ENCODE measurements at places on chromosomes 6 and 20. TPM values are rescaled to one million over a fixed set of nuclear protein-coding genes. Genes with fewer than 3 reads are reported as not detected.

DNA sequence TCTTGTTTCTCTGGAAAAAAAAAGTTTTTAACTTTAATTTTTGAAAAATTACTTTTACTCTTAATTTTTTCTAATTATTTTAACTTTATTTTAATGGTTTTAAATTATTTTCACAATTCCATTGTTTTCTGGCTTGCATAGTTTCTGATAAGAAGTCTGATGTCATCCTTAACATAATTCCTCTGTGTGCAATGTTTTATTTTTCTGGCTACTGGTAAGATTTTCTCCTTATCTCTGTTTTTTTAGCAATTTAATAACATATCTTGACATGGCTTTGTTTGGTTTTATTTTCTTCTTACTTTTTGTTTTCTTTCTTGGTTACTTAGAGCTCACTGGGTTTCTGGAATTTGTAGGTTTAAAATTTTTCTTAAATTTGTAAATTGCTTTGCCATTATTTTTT, 114.8 kb downstream of the TBXT start:
- no peak for DNase-seq

DNA sequence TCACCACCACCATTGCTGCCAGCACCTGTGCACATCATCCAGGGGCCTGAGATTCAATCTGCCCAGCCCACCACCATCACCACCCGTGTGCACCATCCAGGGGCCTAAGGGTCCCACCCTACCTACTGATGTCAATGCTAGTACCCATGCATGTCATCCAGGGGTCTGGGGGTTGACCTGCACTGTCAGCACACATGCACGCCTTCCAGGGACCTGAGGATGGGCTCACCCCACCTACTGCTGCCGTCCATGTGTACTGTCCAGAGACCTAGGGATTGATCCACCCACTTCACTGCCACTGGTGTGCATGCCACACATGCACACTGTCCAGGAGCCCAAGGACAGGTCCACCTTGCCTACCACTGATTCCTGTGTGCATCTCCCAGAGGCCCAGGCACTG, 11.9 kb upstream of the OXT start:
- DNase-seq: no peak

DNA sequence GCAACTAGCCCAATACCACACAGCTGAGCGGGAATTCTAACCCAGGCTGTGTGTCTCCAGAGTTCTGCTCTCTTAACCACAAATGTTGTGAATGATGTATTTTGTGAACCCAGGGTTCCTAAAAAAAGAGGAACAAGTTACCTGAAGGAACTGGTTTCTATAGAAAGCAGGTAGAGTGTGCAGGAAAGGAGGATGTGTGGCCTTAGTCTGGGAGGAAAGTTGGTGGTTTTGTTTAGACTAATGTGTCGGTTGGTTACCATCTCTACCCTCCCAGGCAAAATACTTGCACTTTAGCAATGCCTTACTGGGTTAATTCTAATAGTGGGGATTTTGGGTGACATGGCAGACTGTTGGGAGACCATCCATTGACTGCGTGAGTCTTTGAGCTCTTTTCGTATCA, 143.3 kb downstream of the SCP2D1 start:
- no peak for DNase-seq

GRCh38 chr20:45044084-45044573, 56.8 kb downstream of the KCNS1 start:
- DNase-seq: no peak

GRCh38 chr6:5424726-5425125, 163.4 kb downstream of the FARS2 start:
- no peak for DNase-seq

DNA sequence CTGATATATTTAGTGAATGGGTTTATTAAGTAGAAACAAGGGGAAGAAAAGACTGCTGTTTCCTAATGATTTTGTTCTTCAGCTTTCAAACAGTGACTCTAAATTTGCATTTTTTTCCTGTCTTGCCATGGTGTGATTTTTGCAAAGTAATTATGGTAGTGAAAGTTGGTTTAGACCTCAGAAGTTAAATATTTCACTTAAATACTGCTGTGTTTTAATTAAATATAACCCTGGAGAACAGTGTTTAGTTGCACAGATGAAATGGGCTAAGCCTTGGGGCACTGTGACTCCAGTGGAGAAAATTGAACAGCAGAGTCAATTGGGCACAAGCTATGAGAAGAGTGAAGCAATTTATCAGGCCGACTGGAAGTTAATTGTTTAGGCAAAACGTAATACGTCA, 111.1 kb upstream of the MCHR2 start:
- DNase-seq: no peak

DNA sequence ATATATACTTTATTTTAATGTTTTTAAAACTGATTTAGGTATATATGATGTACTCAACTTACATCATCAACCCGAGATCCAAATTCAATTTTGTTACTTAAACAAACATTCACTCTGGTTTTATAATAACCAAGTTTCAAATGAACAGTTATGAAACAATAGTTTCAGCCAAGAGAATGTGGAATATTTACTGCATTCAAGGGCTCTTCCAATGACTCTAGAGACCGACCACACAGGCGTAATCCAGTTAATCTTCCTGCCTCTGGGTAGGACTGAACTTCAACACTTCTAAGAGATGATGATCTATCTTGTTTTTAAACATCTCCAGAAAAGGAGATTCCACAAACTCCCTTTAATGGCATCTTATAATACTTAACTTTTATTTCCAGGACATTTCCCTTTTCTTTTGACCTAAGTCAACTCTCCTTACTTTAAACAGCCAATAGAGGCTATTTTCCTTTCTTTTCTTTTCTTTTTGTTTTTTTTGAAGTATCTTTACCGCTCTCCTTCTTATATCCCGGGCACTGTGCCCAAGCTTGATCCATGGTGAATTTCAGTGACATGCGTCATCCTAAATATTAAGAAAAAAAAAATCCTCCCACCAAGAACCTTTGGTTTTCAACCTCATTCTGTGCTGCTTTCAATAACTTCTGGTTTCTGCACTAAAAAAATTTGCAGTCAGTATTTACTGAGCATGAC, 110.1 kb downstream of the KIF13A start:
- DNase-seq: no peak

- no peak for DNase-seq
Observed at GRCh38 chr20:64010711-64011237, 25.2 kb upstream of the C20orf204 start.

DNA sequence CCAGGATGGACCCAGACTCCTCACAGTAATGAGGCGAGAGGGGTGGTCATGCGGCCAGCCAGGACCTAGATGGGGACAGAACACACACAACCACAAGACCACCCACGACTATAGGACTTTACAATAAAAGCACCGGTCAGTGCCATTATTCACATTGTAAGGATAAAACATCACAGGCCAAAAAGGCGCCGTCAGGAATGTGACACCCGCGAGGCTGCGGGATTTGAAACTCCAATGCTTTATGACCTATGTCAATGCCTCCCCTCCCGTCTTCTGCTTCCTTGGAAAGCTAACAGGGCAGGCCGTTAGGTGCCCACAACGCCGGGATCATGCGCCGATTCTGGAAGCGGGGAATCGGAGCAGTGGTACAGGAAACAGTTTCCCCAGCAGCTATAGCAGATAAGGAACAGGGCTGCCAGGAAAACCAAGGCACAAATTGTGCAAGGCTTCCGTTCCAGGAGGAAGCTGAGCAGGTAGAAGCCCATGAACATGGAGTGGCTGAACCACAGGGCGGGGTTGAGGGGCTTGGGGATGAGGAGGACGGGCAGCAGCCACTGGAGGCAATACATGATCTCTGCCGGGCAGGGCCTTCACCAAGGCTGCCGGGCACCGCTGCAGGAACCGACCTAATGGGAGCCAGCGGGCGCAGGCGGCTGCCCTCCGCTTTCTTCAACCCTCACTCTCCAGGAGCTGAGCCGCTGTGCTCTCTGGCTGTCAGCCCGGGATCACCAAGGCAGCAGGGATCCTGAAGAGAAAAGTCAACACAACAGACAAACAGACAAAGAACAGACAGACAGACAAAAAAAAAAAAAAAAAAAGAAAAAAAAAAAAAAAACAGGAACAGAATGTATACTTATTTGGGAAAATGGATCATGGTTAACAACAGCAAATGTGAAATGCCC, 2.2 kb upstream of the NNAT start:
- no peak for DNase-seq

- no peak for DNase-seq
Observed at GRCh38 chr6:153150752-153151440, 19.8 kb upstream of the RGS17 start.

- no peak for DNase-seq
Observed at GRCh38 chr20:25514747-25515340, 70.5 kb downstream of the NINL start.

- DNase-seq: no peak
Observed at GRCh38 chr6:42819803-42820511, 38.1 kb downstream of the BICRAL start.

GRCh38 chr6:167906899-167907298, 80.2 kb downstream of the AFDN start:
- DNase-seq: no peak

DNA sequence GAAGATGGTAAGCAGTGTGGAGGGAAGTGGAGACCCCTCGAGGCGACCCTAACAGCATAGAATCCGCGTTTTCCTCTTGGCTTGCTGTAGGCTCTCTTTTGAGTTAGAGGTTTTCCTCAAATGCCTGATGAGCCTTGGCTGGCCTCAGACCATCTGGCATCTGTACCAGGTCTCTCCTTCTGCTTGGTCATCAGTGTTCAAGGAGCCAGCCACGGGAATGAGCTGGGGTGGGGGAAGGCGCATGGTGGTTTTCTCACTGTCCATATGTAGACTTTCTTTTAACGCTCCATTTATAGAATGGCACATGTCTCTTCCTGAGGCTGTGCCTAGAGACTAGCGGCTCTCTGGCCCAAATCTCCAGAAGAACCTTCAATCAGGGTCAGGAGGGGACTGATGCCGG, 8.1 kb upstream of the GUCA1A start:
- DNase-seq: no peak

DNA sequence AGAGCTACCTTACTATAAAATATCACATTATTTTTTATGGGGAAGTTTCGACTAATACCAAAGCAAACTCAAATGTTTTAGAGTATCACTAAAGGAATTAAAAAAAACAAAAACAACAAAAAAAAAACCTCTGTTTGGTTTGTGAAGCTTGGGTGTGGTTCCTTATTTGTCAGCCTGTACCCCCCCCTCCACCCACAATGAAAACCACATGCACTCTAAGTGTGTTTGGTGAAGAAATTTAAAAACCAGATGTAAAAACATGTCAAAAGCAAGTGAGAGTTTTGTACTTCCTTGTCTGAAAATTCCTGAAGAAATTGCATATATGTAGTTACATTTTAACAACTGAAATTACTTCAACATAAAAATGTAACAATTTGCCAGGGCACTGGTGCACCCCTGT, 3.1 kb downstream of the STK38 start:
- DNase-seq: no peak

- DNase-seq: no peak
Observed at GRCh38 chr20:49814057-49814694, 1.5 kb downstream of the SLC9A8 start.

DNA sequence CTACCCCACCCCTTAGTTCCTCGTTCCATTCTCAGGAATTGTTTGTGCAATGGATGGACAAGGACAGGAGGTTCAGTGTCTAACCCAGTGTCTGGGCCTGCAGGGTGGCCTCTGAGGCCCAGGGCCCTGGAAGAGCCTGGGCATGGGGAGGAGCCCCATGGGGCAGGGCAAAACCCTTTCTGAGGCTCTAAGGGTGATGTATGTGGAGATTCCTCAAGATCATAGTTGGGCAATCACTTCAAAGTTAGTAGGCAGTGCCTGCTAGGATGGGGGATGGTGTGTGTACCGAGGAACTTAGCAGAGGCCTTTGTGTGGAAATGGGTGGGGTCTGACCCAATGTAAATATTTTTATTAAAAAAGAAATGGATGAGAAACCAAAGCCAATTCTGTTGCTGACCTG, 6.7 kb upstream of the C2 start:
- no peak for DNase-seq

- DNase-seq: no peak
Observed at GRCh38 chr6:144106206-144106605, 10.8 kb upstream of the SF3B5 start.

DNA sequence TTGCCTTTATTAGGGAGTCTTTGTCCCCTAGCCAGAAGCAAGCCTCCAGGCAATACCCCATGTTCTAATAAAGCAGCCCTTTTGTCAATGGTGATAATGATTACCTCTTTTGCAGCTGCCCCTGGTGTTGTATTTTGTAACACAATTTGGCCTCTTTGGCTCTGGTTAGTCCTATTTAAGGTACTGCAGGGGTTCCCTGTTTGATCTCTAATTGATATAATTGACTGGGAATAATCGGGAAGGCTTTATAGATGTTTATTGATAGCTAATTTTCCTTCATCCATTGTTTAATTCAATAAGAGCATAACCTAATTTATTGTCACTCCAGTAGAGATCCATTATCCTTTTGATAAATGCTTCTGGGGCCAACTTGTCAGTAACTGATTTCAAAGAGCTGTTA, 537.2 kb downstream of the PKHD1 start:
- no peak for DNase-seq

- no peak for DNase-seq
Observed at GRCh38 chr20:5680192-5680591, 70.0 kb upstream of the SHLD1 start.

DNA sequence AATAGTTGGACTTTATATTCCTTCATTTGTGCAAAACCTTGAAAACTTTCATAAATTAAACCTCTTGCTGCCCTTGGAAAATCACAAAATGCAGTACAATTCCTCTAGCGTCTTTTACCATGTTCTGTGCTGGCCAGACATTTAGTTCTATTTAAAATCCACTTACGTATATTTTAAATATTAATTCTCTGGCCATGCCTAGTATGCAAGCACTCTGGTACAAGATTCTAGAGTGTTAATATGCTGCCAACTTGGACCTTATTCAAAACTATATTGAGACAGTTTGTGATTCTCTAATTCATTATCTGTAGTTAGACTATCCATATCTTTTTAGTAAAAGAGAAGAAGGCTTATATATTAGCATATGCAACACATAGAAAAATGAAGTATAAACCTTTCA, 328.1 kb downstream of the ARHGAP18 start:
- no peak for DNase-seq

DNA sequence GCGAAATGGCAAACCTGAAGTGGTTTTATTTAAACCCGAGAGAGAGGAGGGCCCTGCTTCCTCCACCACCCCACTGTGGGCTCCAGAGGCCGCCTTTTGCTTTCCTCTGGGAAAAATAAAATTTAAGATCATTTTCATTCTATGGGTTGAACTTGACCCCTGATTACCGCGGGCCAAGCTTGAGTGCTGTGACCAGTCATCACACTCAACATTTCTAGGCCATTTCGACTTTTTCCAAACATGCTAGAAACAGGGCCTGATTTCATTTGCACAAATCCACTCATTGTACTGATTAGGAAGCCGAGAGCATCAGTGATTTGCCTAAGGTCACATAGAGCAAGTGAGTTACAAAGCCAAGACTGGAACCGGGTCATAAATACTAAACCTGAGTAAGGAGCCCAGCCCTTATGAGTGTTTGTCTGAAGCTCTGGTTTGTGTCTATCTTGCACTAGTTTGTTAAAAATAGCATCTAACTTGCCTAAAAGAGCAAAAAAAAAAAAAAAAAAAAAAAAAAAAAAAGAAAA, 179.7 kb downstream of the DLL1 start:
- DNase-seq: no peak

UBE2J1 gene
- total RNA-seq: 49.8 TPM

OR12D3 gene
- not detected for total RNA-seq

REM1 gene
- not detected for total RNA-seq

ALDH5A1 gene
- 7.2 TPM for total RNA-seq

ATRN gene
- total RNA-seq: 52.8 TPM

SCRT2 gene
- total RNA-seq: not detected

WFDC5 gene
- not detected for total RNA-seq

RAB5IF gene
- total RNA-seq: 74.0 TPM

KCNS1 gene
- 1.1 TPM for total RNA-seq

NHLRC1 gene
- 1.1 TPM for total RNA-seq

MOG gene
- not detected for total RNA-seq

ENPP5 gene
- total RNA-seq: 0.12 TPM

FNDC1 gene
- 10.5 TPM for total RNA-seq

SRSF6 gene
- total RNA-seq: 136 TPM

ADGRB3 gene
- total RNA-seq: 1.5 TPM
